ENCODE measurements at places on chromosomes 5 and 9. TPM values are rescaled to one million over a fixed set of nuclear protein-coding genes. Genes with fewer than 3 reads are reported as not detected.
A peak's percentile ranks its signal among the peaks of the same experiment; 100 is the strongest.

Gene CACNA1B
- not detected for total RNA-seq

Gene TSLP
- 1.2 TPM for total RNA-seq

Gene LCN2
- 0.98 TPM for total RNA-seq

Gene PCA3
- total RNA-seq, result not detected

- DNase-seq, result no peak
Observed at GRCh38 chr5:38259809-38260160, 1.4 kb downstream of the EGFLAM start.

DNA sequence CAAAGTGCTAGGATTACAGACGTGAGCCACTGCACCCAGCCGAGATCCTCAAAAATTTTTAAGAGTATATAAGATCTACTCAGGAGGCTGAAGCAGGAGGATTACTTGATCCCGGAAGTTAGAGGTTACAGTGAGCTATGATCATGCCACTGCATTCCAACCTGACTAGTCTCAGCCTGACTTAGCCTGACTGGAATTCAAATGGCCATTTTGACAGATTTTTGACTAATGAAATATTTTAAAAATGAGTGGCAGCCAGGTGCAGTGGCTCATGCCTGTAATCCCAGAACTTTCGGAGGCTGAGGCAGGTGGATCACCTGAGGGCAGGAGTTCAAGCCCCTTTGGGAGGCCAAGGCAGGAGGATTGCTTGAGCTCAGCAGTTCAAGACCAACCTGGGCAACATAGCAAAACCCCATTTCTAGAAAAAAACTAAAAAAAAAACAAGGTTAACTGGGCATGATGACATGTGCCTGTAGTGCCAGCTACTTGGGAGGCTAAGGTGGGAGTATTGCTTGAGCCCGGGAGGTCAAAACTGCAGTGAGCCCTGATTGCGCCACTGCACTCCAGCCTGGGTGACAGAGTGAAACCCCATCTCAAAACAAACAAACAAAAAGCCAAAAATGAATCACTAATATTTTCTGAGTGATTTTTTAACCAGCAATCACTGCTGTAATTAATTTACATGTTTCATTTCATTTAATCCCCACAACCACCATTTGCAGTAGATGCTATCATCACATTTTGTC is 16.6 kb downstream of the ATOX1 start:
- no peak for DNase-seq

DNA sequence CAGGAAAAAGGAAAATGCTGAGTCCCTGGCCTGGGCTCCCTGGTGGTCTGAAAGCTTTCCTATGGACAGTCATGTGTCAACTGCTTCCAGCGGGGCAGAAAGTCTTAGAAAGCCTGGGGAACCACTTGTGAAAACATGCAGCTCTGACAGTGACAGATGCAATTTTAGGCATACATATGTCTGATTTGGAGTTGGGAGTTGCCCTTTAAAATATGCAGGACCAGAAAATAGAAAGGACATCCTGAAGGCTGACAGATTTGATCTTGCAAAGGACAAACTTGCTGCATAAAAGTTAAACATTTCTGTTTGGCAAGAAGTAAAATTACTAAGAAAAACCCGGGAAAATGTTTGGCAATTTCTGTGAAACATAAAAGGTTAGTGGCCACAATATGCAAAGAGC is 23.8 kb downstream of the GADD45G start:
- DNase-seq, result no peak

DNA sequence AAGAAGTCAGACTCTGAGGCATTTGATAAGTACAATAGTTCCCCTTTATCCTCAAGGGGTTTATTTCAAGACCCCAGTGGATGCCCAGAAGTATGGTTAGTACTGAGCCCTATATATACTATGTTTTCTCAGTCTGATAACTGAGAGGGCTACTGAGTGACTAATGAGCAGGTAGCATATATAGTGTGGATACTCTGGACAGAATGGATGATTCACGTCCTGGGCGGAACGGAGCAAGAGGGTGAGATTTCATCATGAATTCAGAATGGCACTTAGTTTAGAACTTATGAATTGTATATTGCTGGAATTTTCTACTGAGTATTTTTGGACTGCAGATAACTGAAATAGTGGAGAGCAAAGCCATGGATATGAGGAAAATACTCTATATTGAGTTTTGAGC is 457.6 kb downstream of the PLK2 start:
- DNase-seq, result no peak

DNA sequence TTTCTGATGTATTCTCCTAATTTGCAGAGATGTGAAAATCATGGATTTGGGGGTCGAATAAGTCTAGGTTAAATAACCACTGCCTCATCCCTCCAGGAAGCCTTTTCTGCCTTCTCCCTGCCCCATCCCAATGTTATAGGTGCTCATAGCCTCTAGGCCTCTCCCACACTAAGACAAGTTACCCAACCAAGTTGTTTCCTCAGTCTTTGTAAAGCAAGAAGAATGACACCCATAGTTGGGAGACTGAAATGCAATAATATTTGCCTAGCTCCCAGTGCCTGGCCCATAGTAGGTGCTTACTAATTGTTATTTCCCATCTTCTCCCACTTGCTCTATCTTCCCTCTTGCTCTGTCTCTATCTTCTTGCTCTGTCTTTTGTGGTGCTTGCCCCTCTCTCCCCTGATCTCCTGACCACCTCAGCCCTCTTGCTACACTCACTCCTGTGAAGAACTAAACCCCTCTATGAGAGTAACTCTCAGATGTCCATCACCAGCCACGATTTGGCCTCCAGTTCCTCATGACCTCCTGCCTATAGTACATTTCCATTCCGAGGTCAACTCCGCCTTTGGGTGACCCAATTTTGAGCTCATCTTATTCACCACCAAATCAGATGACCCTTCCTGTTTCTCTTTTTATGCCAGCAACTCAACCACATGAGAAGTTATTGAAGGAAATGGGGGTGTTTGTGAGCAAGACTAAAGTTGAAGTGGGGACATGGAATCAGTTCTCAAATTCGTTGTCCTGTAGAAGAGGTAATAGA is 7.0 kb downstream of the AFAP1L1 start:
- DNase-seq, result no peak

DNA sequence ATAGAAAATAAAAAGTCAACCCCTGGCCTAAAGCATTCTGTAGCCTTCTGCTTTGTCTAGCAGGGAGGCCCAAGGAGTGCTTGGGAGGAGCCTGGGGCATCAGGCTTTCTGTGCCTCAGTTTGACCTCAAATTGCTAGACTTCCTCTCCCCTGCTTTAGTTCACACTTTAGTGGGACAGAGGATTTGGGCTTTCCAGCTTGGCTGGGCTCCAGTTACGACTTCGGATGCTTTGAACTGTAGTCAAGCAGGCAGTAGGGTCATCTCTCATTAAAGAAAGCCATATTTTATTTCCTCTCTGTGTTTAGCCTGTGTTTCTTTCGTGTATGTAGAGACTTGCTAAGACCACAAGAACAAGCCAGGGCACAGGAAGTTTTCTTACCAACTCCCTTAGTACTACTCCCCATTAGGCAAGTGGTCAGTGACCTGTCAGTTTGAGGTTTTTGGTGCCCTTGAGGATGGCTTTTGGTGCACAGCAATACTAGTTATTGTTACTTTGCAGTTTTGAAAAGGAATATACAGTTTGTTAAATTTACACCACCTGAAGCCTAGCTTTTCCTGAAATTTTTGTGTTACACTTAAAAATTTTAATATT is 334.7 kb downstream of the NDUFS4 start:
- no peak for DNase-seq

DNA sequence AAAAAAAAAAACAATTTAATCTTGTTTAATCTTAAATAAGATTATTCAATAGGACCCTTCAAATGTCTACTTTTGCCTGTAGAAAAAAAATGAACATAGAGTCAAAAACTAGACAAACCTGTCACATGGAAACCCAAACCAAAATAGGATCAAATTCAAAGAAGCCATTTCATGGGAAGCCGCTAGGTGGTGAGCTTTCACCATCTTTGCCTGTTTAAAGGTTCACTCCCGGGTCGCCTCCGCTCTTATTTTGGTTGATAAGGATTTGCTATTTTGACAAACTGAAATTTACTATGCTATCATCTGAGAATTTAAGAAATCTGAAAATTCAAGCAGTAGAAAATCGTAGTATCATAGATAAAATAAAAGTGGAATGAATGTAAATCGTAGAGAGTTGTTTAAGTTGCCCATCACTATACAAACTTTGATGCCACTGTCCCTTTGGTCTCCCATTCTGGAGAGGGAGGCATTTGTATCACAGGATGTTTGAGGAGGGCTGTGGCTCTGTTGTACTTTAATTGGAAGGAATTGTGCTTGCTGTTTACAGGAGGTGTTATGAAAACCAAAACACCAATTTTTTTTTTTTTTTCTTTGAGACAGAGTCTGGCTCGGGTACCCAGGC is 43.5 kb upstream of the DNAH5 start:
- DNase-seq, result peak; percentile 25

DNA sequence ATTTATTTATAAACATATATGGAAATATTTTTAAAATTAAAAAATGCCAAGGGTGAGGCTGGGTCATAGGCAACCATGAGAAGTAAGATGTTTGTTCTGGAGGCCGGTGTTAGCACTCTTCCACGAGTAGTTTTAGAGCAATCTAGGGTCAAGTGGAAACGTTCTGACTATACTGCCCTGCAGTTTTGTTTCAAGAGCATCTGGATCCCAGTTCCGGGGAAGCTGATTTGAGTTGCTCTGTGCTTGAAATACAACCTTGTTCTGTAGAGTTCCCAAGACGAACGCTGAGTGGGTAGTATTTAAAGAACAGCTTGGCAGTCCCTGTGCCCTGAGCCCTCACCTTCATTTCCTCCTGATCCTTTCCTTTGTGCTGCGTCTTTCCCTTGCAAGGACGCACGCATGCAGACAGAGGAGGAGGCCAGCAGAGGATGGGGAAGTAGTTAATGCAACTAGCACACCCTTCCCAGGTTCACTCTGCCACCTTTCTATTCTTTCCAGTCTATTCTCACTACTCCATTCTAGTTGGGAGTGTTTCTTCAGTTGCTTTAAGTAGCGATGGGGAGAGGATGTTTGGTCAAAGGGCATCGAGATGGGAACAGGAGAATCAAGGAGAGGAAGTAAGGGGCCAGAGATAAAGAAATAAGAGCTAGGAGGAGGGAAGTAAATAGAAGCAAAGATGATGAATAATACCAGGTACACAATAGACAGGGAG is 68.3 kb upstream of the ZSWIM6 start:
- DNase-seq, result no peak

- no peak for DNase-seq
Observed at GRCh38 chr5:146588331-146589027, 72.5 kb upstream of the GPR151 start.

DNA sequence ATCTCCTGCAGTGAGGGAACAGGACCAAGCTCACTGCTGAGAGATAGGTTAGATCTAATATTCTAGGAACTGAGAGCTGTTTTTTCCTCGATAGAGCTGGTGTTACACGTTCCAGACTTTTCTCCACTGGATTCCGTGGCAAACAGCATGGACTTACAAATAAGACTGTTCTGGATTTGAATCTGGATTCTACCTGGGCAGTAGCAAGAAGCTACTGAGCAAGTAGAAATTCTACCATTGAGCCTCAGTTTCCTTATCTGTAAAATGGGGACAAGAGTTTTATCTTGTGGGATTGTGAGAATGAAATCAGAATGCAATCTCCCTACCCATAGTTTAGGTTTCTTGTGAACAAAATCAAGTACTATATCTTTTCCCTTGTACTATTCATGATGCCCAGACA is 238.7 kb upstream of the TRIM32 start:
- no peak for DNase-seq

- DNase-seq, result no peak
Observed at GRCh38 chr5:77777281-77777892, 1.2 kb upstream of the TBCA start.

- DNase-seq, result no peak
Observed at GRCh38 chr5:96459313-96460121, 26.5 kb upstream of the PCSK1 start.

DNA sequence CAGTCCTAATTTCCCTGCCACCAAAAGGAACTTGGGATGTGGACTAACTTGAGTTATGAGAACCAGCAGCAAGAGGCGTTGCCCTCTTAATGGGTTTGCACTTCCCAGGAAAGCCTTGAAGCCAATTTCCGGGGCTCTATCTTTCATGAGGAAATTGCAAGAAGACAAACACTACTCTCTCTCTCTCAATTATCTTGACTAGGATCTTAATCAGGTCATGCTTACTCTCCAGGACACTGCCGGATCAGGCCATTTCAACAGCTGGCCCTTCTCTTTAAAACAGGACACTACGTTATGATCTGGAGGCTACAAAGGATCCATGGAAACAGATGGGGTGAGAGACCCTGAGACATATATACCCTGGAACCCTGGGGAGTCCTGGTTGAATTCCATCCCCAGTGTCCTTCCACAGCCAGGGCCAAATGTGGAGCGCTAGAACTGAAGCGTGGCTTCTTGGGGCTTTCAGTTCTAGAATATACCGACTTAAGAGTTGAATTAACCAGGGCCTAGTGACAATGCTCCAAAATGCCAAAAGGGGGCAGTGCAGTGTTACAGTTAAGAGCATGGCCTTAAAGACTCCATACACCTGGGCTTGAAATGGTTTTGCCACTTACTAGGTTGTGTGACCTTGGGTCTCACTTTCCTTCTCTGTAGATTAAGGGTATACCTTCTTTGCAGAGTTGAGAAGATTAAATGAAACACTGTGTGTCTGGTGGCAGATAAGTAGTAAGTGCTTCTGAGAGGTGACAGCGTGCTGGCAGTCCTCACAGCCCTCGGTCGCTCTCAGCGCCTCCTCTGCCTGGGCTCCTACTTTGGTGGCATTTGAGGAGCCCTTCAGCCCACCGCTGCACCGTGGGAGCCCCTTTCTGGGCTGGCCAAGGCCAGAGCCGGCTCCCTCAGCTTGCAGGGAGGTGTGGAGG is 21.1 kb downstream of the FAM219A start:
- no peak for DNase-seq

GRCh38 chr5:132392978-132393825 is 23.7 kb downstream of the SLC22A5 start:
- DNase-seq, result no peak

- no peak for DNase-seq
Observed at GRCh38 chr5:83577036-83577636, 105.6 kb downstream of the VCAN start.
